ENCODE measurements at places on chromosomes 7 and 10. TPM values are rescaled to one million over a fixed set of nuclear protein-coding genes. Genes with fewer than 3 reads are reported as not detected.

KNDC1 gene
- 0.39 TPM for total RNA-seq

DNA sequence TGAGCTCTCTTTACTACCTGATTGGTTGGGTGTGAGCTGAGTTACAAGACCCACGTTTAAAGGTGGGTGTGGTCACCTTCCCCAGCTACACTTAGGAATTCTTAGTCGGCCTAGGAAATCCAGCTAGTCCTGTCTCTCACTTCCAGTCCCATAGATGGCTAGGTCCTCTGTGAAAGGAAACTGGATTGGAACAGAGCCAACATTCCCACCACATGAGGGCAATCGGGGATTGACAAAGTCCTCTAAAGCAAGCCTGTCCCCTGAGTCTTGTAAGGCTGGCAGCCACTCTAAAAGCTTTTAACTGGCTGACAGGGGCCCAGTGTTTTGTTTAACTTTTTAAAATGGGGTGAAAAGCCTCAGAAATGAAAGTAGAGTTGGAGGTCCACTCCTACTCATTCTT lies 15.1 kb upstream of the CROT start:
- DNase-seq, result no peak

DNA sequence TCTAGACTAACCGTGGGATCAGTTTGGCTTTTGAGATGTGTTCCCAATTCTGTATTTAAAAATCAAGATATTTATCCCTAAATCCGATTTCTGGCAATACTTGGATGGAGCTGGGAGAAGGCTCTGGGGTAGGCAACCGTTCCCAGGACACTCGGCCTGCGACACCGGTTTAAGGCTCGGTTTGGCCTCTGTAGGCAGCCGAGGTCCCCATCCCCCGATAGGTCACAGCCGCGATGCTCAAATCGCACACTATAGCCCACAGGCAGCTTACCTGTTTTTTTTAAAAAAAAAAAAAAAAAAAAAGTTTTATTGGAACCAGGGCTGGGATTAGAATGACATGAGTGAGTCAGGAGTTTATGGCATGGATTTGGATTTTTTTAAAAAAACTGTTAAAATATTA lies 729 bp upstream of the TAF3 start:
- DNase-seq, result no peak

DNA sequence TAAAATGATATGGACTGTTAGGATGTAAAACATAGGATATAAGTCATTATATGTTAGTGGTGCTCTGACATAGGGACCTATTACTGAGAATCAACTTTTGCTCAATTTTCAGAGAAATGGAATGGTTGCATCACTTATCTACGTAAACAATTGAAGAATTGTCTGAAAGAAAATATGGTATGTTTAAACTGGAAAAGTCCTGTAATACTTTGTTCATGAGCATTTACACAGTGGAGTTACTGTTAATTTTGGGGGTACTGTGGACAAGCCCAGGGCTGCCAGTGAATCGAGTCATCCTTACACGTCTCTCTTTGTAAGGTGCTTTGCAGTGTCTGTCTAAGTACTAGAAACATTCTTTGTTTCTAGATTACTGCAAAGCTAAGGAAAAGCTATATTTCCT lies 152.0 kb downstream of the ZNF22 start:
- no peak for DNase-seq

DNA sequence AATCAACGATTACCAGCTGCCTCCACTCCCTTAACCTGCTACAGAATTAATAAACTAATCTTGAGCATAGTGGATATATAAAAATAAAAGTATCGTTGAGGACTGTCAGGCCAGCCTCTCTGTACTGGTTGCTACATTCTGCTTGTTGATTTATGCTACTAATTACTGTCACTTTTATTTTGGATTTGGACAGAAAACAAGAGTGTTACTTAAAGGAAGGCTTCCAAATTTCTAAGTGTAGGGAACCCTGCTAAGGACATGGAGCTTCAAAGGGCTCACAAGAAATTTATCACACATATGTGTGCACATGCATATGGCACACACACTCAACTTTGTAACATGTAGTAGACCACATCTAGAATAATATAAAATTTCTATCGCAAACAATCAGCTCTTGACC lies 141.2 kb upstream of the ANKRD1 start:
- DNase-seq, result no peak

DNA sequence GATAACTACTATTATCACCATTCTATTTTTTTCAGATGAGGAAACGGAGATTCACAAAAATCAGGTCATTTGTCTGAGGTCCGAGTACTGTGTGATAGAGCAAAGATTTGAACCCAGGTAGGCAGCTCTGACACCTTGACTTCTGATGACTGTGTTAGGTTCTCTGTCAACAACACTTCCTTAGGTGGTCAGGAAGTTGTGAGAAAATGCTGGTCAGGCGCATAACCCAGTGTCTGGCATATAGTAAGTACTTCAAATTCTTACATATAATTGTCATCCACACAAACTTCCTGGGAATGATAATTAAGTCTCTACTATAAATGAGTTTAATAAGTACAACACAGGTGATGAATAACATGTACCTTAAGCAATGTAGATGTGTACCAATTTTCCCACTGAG lies 381.5 kb downstream of the NEBL start:
- DNase-seq, result no peak

DNA sequence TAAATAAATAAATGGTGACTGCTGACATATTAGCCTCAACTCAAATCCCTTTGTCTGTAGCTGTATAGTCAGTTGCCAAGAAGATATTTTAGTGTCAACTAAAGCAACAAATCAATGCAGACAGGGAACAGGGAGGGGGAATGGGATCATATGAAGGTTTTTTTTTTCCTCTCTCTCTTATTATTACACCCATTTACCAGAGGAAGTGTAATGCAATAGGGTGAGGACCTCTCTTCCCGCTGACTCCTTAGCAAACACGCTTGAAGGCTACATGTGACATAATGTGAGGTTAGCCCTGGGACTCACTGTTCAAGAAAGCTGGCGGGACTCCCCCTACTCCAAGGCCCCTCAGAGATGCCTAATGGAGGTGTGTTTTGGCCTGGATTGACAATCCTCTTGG lies 88.2 kb downstream of the CHRM2 start:
- peak; percentile 33 for DNase-seq

GRCh38 chr7:12861070-12861469 lies 173.6 kb downstream of the ARL4A start:
- no peak for DNase-seq

ICA1 gene
- total RNA-seq, result 6.4 TPM

DNA sequence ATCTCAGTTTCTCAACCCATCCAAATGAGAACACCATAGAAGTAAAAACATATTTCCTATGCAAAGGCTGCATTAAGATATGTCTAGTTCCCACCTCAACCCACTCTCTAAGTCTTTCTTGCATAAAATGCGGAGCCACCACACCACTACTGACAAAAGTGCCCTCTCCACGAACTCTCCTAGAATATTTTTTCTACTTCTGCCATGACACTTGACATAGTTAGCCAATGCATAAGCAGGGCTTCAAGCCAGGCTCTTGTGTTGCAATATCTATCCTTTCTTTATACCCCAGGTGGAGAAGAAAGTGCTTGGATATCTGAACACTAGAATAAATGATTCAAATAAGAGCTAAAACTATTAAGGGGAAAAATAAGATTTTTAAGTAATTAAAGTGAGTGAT lies 465.2 kb downstream of the NRG3 start:
- DNase-seq, result no peak

ARHGEF35 gene
- total RNA-seq, result 0.43 TPM

SLC13A4 gene
- not detected for total RNA-seq

SPDYE16 gene
- not detected for total RNA-seq

- DNase-seq, result no peak
These were observed 78.2 kb downstream of the MYL10 start for GRCh38 chr7:101550641-101551541.

- DNase-seq, result no peak
These were observed 484.4 kb downstream of the SORCS1 start for GRCh38 chr10:106680061-106680460.

PTER gene
- 0.14 TPM for total RNA-seq

GRCh38 chr7:7505915-7506314 lies 29.8 kb downstream of the COL28A1 start:
- DNase-seq, result no peak

CFAP69 gene
- 1.8 TPM for total RNA-seq

OPALIN gene
- not detected for total RNA-seq

DNA sequence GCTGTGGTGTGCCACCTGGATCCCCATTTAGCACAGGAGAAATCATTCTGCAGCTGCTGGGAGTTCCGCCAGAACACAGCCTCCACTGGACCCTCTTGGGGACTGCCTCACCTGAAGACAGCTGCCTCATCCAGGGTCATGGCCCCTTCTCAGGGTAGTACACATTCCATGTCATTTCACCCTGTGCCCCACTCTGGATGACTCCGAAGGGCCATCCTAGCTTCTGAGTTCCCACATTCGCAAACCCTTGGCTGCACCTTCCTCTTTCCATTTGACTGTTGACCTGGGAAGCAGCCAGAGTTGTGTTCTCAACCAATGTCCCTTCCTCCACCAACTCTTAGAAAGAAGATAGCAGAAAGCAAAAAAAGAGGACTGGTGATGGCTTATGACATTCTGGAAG lies 125.6 kb upstream of the TBX20 start:
- no peak for DNase-seq

DNA sequence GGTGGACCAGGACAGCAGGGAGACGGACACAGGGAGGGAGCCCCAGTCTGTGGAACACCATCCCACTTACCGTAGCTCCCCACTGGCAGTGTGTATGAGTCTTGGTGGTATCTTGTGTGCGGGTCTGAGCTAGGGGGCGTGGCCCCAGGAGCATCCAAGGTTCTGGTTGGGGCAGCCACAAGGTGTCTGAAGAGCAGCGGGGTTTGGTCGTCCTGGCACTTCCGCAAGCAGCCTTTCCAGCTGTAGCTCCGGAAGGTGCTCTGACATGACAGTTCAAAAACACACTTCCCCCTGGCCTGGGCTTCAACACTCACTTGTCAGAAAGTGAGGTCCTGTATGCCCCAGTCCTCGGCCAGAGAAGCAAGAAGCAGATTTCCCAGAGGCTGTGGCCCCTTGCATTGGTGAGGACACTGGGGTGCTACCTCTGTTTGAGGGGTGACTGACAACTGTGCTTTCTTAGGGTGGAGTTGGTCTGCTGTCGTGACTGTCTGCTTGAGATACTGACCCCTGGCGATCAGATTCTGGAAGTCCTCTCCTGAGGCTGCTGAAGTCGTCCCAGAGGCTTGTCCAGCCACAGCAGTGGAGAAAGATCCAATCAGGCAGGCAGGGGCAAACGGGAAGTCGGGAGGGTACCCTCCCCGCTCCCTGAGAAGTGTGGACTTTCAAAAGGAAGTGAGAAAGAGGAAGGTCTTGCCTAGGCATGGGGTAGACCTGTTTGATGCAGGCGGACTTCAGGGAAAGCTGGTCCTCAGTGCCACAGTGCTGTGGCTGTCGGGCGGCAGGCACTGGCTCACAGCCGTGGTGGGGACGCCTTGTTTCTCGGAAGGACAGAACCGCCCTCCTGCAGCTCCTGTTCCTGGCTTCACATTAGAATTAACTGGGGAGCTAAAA lies 51.4 kb upstream of the PFKFB3 start:
- DNase-seq, result peak; percentile 34

DNA sequence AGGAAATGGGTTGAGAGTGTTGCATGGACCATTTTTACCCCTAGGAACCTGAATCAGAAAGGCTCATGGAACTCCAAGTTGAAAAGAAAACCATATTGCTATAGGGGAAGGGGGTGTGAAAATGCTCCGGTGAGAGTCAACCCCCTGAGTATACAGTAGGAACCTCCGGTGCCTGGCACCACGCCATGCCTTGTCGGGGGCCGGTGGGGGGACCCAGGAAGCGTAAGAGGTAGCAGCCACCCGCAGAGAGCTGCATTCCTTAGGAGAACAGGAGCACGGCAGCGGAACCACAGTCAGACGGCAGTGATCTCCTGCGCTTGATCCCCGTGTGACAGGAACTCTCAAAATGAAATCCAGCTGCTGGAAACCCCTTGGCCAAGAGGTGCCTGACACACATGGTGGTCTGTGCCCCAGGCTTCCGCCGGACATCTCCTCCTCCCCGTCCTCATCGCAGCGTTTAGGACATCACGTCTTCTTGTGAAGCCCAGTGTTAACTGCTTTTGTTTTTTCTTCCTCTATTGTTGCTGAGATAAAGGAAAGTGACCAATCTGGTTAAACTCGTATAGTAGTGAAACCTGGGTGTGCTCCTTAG lies 186.8 kb downstream of the CELF2 start:
- DNase-seq, result no peak

CLIP2 gene
- total RNA-seq, result 18.0 TPM

DNA sequence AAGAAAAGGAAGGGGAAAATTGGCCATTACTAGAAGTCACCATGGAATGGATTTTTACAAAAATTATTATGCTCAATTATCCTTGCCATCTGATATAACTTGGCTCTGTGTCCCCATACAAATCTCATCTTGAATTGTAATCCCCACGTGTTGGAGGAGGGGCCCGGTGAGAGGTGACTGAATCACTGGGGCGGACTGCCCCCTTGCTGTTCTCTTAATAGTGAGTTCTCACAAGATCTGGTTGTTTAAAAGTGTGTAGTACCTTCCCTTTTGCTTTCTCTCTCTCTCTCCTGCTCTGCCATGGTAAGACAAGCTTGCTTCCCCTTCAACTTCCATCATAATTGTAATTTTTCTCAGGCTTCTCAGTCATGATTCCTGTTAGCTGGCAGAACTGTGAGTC lies 1023.6 kb downstream of the XPNPEP1 start:
- no peak for DNase-seq

- no peak for DNase-seq
These were observed 62.4 kb downstream of the HIBADH start for GRCh38 chr7:27600247-27600646.

DNA sequence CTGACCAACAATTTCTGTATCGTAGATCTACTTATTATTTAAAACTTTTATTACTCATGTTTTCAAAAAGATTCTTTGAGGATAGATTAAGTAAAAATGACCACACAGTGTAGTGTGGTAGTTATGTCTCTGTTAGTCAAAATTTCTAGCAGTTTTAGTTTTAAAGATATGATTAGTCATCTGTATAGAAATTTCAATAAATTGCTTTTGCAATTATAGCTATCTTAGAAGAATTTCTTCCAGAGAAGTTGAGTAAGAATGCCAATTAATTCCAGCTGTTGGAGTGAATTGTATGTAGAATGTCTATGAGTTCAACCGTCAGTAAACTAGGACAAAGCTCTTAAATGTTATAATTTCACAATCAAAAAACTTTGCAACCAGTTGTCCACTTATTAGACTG lies 229.7 kb downstream of the CDK14 start:
- no peak for DNase-seq

DNA sequence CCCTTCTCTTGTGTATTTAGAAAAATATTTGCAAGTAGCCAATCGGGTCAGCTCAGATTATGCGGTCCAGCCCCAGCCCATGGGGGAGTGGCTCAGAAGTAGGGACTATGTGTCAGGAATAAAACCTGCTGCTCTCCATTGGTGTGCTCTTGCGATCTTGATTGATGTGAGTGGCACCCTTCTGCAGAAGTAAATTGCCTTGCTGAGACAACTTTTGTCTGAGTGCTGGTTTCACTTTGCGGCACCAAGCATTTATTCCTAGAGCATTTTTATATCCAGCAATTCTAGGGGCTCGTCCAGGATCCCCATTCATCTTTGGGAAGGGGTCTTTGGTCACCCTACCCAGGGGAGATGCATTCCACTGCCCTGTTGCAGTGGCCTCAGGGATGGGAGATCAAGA lies 26.1 kb upstream of the FAM221A start:
- DNase-seq, result no peak

Measured in H4 (cell line).